ENCODE measurements at places on chromosomes 7 and 10.

- DNase-seq = no peak
Measured at GRCh38 chr10:72303424-72304128, 29.9 kb downstream of the DDIT4 start.

DNA sequence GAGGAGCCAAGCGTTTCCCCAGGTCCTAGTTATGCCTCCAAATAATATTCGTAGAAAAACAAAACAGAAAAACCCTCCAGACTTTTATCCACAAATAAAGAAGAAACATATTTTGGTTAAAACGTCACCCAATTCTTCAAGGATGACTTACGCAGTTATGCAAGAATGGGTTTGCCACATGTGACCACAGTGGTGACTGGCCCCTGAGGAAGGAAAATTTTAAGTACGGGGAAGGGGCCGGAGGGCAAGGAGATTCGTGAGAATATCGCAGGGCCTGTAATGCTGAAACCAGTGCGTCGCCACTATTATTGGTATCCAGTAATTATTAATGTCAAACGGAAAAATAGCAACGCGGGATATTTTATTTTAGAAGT lies 537 bp upstream of the MRPS24 start:
- no peak for DNase-seq

DNA sequence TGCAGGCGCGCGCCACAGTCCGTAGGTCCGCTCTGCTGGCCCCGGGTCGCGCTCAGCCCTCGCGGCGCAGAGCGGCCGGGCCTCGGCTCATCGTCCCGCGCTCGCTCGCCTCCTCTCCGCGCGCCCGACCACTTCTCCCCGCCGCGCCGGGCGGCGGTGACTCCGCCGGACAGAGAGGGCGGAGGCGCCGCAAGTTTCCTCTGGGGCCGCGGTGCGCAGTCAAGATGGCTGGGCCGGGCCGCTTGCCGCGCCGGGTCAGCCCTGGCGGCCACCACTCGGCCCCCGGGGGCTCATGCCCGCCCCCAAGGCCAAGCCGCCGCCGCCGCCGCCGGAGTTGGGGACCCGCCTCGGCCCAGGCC lies 441 bp downstream of the FZD8 start:
- DNase-seq = no peak

DNA sequence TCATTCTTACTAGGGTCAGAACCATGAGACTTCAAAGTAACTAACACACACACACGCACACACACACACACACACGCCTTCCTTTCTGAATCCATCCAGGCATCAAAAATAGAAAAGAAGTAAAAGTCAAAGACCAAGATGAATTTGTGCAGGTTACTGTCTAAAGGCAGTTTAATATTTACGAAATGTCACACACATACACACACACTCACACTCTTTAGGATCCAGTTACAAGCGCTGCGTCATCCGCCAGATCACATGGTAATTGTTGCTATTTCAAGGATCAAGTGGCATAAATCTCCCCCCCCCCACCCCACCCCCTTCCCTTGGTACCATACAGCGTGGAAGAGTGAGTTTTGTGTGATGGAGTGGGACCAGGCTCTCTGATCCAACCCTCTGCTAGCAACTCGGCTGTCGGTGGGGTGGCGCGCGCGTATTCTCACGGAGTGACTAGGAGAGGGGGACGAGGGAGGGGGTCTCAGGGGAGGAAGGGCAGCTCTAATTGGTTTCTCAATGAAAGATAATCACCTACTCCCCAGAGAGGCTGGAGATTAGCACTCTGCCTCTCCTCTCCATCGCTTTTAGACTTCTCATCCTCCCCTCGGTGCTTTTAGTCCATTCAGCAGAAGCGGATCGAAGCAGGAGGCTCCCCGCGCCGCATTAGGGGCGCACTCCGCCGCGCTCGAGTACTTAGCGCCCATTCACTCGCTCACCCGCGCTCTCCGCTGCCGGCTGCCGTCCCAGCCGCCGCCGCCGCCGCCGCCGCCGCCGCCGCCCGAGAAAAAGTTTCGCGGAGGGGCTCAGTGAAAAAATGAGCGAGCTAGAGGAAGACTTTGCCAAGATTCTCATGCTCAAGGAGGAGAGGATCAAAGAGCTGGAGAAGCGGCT lies 83.5 kb upstream of the PRKG1 start:
- no peak for DNase-seq

DNA sequence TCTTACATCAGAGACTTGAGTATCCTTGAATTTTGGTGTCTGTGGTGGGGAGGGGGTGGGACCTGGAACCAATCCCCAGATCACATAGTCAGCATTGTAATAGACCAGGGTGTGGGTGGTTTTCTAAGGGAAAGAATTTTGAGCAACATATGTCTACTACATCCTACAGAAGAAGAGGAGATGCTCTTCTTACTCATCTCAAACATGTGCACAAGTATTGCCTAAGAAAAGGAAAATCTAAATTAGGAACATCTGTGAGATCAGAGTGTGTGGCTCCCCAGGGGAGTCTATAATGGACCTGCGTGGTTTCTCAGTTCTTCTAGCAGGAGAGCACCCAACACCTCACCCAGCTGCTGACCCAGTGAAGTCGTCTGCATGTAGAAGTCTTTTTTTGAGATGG lies 148.8 kb downstream of the CCDC3 start:
- DNase-seq = no peak

DNA sequence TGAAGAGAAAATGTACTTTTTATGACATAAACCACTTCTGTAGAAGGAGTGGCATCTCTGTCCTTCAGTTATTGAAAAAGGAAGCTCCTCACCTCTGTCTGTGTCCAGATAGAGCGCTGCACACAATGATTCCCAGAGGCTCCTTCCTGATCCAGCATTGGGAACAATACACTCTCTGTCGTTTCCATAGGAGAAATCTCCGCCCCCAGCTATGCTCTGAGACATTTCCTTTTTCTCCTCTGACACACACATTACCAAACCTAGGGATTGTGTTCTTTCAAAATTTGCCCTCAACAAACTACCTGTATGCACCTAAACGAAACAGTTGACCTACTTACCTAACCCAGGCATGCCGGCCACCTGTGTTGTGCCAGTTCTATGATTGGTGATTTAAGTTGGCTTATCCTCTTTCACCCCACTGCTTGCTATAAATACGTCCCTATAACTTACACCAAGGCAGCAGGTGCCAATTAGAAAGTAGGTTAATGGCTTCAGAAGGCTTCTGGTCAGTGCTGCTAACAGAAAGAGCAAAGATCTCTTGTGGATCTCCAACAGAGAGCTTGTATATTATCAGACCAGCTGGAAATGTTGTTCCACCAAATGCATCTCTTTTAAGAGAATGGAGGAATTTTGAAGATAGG lies 140.1 kb upstream of the JCAD start:
- no peak for DNase-seq

DNA sequence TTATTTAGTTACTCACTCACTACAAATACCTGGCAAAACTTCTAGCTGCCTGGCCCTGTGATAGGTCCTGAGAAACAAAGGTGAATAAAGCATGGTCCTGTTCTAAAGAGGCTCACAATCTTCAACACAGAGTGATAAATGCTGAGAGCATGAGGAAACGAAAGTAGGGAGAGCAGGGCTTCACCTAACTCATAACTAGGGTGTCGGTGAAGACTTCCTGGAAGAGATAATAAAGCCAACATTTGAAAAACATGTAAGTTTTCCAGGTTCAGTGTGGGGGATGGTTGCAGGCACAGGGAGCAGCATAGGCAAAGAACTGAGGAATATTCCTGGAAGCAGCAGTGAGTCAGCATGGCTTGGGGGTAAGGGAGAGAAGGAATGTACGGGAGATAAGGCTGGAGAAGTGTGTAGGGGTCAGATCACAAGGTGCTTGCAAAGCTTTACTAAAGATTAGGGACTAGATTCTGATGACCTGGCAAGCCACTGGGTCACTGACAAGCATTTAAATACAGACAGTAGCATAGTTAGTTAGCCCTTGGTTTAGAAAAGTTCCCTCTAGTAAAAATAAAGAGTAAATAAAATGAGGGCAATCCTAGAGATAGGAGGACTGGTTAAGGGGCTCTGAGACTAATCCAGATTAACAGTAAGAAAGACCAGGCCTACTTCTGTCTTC lies 5.1 kb downstream of the KEL start:
- DNase-seq = no peak

- DNase-seq = no peak
Measured at GRCh38 chr10:22850541-22850940, 77.3 kb upstream of the ARMC3 start.

DNA sequence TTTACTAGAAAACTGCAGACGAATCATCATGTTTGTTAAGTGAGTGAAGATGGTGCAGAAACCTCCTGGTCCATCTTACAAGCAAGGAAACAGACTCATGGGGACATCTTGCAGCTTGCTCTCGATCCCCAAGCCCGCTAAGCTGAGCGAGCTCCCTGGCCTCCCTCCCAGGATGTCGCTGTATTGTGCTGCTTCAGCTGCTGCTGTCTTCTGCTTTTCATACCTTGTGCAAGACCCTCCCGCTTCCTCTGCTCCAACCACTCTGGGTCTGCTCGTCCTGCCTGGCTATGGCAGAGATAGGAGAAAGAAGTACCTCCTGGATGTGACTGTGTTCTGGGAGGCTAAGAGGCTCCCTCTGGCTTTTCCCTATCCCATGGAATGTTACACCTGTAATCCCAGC lies 285.2 kb upstream of the FZD8 start:
- no peak for DNase-seq

DNA sequence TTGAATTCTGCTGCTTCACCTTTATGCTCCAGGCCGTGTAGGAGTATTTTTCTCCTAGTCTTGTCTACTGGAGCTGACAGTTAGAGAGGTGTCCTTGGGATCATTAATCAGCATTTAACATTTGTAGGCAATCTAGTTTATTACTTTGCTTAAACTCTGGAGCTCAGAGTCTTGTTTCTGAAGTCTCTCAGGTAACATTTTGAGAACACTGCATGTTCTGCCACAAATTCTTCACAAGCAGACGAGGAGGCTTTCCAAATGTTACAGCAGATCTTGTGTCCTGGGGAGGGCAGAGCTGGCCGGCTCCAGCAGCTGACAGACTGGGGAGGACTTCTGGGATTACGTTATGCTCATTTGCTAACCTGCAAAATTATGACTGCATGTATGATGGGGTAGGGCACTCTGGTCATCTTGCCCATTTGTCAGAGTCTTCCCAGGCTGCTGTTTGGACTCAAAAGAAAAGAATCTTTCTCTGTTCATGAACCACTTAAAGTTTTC lies 50.5 kb downstream of the GALNT17 start:
- DNase-seq = no peak

GRCh38 chr7:111424768-111425167 lies 137.5 kb downstream of the IMMP2L start:
- DNase-seq = no peak

- DNase-seq = no peak
Measured at GRCh38 chr7:73918926-73919693, 58.2 kb downstream of the TMEM270 start.

DNA sequence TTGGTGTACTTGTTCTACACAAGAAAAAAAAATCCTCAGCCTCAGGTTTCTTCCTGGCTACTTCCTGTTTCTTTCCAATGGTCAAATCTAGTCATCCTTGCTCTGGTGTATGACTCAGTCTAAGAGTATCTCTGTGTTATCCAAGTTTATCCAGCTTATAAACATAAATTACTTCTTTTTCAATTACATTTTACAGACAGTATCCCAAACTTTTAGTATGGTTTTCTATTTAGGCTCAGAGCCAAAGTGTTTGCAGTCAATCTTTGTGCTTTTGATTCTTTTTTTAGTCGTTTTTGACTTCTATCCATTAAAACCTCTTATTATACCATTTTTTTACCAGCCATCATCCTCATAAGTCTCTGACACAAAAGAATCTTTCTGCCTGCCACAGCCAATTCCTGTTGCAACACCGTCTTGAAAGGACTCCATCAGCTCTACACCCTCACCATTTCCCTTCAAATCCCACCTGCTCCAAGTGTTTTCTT lies 294.6 kb downstream of the PTEN start:
- DNase-seq = no peak

DNA sequence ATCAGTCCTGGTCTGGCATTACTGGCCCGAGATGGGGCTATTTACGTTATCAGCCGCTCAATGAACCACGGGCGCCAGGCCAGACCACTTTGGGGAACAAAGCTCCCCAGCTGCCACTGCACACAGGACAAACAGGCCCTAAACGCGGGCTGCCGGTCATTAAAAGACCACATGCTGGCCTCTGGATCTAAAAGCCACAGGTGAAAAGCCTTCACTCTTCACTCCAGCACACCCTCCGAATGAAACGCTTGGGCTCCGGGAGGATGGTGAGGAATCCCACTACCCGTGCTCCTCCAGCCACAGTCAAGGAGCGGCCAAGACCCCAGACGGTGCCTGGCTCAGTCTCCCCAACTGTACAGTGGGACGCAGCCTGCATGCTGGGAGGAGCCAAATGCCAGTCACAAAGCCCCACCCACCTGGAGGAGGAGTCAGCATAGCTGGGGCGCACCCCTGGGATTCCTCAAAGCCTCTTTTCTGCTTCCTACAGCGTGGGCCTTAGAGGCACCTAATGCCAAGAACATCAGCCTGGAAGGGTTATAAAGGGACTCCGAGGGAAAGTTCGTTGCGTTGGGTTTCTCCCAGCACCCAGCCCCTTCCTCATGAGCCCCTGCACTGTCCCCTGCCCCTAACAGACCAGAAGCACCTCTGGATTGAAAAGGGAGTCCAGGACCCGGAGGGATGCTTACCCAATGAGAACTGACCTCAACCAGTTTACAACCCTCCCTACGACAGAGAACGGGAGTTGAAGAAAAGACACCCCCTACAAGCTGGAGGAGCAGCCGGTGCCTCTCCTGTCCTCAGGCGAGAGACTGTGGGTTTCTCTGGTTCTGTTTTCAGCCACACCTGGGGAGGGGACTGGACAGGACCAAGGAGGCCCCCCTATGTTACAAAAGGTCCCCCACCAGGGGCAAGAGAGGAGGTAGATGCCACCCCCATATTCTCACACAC lies 4.7 kb downstream of the PDGFA start:
- DNase-seq = no peak

DNA sequence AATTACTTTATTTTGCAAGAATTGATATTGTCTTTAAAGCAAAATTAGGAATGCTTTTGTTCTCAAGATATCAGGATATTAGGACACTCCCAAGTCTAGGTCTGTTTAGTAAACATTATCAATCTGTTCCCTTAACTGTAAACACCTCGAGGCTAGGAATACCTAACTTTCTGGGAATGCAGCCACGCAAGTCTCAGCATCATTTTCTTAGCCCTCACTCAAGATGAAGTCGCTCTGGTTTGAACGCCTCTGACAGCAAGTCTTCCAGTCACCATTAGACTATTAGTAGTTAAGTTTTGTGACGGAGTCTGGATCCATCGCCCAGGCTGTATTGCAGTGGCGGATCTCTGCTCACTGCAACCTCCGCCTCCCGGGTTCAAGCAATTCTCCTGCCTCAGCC lies 128.0 kb upstream of the MYO3A start:
- DNase-seq = no peak

- DNase-seq = peak; percentile 78
Measured at GRCh38 chr7:74083117-74083876, at the start of gene LIMK1. TSS of gene LIMK1 (plus strand) at chr7:74083804. CDS start at chr7:74083991, 187 bp downstream.

Measured in CD8-positive, alpha-beta T cell (primary cell).